OCI-M1 (cell line): ENCODE measurements at places on chromosomes 2 and 18.
A peak's percentile ranks its signal among the peaks of the same experiment; 100 is the strongest.

DNA sequence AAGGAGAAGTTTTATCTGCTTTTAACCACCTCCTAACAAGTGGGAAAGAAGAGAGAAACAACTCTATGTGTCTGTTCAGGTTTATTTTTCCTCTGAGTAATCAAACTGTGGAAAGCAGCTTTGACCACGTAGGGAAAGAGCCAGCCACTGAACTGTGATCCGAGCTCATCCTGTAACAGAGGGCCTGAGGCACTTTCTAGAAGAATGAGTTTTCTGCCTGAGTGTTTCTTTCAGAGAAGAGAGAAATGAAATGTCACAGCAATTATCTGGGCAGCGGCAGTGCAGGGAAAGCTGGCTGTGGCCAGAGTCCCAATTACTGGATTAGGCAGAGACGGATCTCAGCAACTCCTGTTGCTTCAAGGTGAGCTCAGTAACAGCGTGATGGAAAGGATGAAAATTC lies 151.9 kb downstream of the CD226 start:
- no peak for DNase-seq

GRCh38 chr2:176755537-176756135 lies 457.0 kb upstream of the HNRNPA3 start:
- DNase-seq = no peak

DNA sequence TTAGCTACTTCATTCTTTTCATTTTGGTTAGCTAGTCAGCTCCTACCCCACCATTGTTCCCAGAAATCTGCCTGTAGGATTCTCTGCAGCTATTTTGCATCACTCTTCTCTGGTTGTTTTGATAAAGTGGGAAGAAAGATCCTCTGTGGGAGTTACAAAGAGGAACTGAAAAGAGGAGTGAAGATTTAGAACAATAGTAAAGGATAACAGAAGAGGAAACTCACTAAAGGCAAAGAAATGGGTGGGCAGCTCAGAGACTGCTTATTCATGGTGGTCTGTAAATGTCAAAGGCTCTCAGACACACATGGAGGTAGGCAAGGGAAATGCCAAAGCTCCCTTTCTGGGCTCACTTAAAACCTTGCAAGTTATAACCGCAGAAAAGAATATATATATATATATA lies 17.2 kb upstream of the CD207 start:
- DNase-seq = peak; percentile 4

DNA sequence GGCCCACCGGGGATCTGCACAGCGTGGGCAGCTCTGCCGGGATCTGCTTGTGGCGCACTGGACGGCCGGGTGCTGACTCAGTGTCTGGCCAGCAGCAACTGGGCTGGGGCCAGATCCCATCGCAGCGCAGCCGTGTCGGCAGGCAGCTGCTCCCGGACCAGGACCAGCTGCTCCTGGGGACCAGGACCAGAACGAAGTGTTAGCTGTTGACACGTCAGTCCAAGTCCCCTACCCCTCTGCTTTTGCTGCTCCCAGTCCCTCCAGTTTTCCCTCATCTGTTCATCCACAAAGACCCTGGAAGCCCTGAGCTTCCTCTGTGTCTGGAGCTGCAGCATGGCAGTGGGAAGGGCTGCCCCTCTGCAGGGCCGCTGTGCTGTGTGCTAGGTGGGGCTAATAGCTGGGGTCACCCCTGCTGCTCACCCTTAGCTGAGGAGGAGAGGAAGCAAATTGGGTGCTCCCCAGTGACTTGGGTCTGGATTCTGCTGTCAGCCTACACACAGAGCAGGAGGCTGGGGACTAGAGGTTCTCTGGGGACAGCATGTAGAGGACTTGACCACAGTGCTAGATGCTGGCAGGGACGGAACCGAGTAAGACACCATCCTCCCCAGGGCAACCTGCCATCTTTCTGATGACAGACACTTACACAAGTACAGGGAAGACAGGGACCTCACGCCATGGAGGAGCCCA lies 16.9 kb upstream of the KIF1A start:
- DNase-seq = no peak
